K562 (cell line): ENCODE measurements at places on chromosomes 1 and 21. TPM values are rescaled to one million over a fixed set of nuclear protein-coding genes. Genes with fewer than 3 reads are reported as not detected.
A peak's percentile ranks its signal among the peaks of the same experiment; 100 is the strongest.

GRCh38 chr1:39385067-39385988 lies 106.1 kb upstream of the BMP8A start:
- H3K27ac ChIP-seq = peak overlapping the region; percentile 69
- no peak overlapping the region for H3K4me3 ChIP-seq
- DNase-seq = peak; percentile 93
- H3K4me1 ChIP-seq = peaks cover 22% of the 10 kb centered on the region
- H3K27me3 ChIP-seq = no peaks in the 10 kb centered on the region
- peaks cover 63% of the 10 kb centered on the region for H3K36me3 ChIP-seq

AADACL4 gene
- total RNA-seq = not detected in 2 replicates

- H3K36me3 ChIP-seq = no peaks in the 10 kb centered on the region
- DNase-seq = no peak
- H3K4me1 ChIP-seq = peaks cover 13% of the 10 kb centered on the region
- H3K27me3 ChIP-seq = no peaks in the 10 kb centered on the region
- no peak overlapping the region for H3K4me3 ChIP-seq
- no peak overlapping the region for H3K27ac ChIP-seq
Measured at GRCh38 chr1:244962130-244962529, 97.8 kb upstream of the HNRNPU start.

GRCh38 chr1:51875836-51876235 lies 2.7 kb downstream of the NRDC start:
- H3K4me1 ChIP-seq = peaks cover 7% of the 10 kb centered on the region
- no peaks in the 10 kb centered on the region for H3K27me3 ChIP-seq

DNA sequence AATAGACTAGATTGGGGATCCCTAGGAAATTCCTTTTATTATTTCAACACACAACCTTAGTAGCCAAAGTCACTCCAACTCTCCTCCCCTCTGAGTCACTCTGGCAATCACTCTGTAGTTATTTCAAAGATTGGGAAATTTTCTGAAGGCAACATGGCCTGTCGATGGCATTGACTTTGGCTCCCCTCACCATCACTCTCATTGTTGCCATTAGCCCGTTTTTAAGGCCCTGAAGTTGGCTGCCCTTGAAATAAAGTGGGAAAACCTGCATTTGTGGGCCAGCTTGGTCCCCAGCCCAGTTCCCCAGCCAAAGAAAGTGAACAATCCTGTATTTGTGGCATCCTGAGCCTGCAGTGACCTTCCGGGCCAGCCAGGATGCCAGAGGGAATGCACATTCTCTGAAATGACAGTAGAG lies 52.5 kb downstream of the CDC7 start:
- peaks cover 29% of the 10 kb centered on the region for H3K4me1 ChIP-seq
- DNase-seq = no peak
- H3K36me3 ChIP-seq = no peaks in the 10 kb centered on the region
- H3K27me3 ChIP-seq = no peaks in the 10 kb centered on the region

DNA sequence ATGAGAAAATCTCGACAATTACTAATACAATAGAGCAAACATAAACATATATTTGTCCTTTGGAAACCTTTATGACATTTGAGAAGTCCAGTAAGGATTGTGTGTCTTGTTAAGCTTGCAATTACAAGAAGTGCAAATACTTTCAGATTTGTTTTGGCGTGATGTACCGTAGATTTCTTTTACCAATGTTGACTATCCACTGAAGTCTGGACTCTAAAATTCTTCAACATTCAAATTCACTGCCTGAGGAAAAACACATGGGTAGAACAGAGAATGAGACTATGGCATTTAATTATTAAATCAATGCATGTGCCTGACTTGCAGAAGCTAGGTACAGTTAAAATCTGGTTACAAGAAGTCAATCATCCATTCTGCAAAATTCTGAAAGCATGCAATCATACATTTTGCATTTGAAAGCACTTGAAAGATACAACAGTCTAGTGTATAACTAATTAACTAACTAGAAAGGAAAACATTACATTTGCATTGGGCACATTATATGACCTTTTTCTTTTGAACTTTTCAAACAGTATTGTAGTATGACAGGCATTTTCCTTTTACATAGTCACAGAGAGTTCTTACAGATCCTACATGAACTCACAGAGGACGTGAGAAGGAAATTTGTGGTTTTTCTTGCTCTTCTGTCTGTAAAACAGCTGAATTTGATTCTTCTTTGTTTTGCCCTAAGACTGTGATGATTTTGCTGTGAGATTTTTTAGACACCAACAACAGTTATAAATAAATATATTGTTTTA lies 511.1 kb upstream of the ADGRL4 start:
- H3K27me3 ChIP-seq = no peaks in the 10 kb centered on the region
- H3K36me3 ChIP-seq = no peaks in the 10 kb centered on the region
- DNase-seq = no peak
- H3K4me1 ChIP-seq = no peaks in the 10 kb centered on the region

DNA sequence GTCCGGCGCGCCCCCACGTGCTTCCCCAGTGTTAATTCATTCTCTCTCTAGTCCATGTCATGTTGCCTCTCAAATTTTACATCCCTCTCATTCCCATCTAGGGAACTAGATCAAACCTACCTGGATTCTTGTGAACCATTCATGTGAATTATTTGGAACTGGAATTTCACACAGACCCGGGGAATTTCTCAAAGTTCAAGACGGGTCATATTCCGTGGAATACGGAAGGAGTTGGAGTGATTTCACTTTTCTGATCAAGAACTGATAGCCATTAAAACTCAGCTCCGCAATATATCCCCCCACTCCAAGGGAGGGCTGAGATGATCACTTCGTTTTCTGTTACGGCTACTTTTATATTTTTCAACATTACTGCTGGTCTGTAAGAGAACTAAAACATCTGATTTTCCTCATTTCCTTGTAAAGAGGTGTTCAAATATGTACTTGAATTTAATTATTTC lies 1.0 kb upstream of the ENO1 start:
- H3K27me3 ChIP-seq = no peaks in the 10 kb centered on the region
- H3K4me3 ChIP-seq = peak overlapping the region; percentile 82
- H3K4me1 ChIP-seq = peaks cover 26% of the 10 kb centered on the region
- H3K27ac ChIP-seq = peak overlapping the region; percentile 99

- peaks cover 44% of the 10 kb centered on the region for H3K4me1 ChIP-seq
Measured at GRCh38 chr1:16443975-16444770, 3.6 kb downstream of the NECAP2 start.

DNA sequence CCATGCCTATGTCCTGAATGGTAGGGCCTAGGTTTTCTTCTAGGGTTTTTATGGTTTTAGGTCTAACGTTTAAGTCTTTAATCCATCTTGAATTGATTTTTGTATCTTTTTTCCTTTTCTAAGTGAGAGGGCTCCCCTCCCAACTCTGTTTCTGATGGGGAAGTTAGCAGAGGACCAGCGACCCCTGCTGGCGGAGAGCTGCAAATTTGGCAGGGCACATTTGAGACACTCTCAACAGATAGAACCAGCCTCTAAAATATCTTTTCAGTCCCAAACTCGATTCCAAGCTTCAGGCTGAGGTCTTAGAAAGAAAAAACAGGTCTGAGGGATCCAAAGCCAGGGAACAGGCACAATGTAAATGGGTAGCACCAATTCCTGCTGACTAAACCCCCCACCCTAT lies 32.5 kb downstream of the LRRC3 start:
- H3K4me1 ChIP-seq = no peaks in the 10 kb centered on the region; the same call in 2 of the 3 replicates
- no peak overlapping the region for H3K27ac ChIP-seq
- H3K27me3 ChIP-seq = peaks cover 14% of the 10 kb centered on the region; the same call in 2 of the 3 replicates

GRCh38 chr1:23638188-23638619 lies 53.4 kb upstream of the RPL11 start:
- H3K27ac ChIP-seq = no peak overlapping the region
- H3K4me3 ChIP-seq = no peak overlapping the region
- peaks cover 12% of the 10 kb centered on the region; the same call in 2 of the 3 replicates for H3K4me1 ChIP-seq

CELA3A gene
- 5.4 and 5.7 TPM in 2 replicates for total RNA-seq

- peaks cover 76% of the 10 kb centered on the region for H3K4me1 ChIP-seq
- no peak for DNase-seq
- peaks cover 3% of the 10 kb centered on the region; the same call in 1 of the 3 replicates for H3K27me3 ChIP-seq
- H3K27ac ChIP-seq = no peak overlapping the region
- H3K4me3 ChIP-seq = no peak overlapping the region
Measured at GRCh38 chr1:2481885-2482284, 5.8 kb downstream of the PLCH2 start.

- no peak overlapping the region for H3K4me3 ChIP-seq
- no peak for DNase-seq
- no peaks in the 10 kb centered on the region for H3K27me3 ChIP-seq
- H3K27ac ChIP-seq = no peak overlapping the region
- no peaks in the 10 kb centered on the region for H3K36me3 ChIP-seq
Measured at GRCh38 chr1:227541796-227542152, 21.6 kb upstream of the ZNF678 start.

- no peak overlapping the region for H3K4me3 ChIP-seq
- H3K4me1 ChIP-seq = peaks cover 15% of the 10 kb centered on the region
- H3K36me3 ChIP-seq = no peaks in the 10 kb centered on the region
- no peak overlapping the region for H3K27ac ChIP-seq
- H3K27me3 ChIP-seq = peaks cover 13% of the 10 kb centered on the region
- no peak for DNase-seq
Measured at GRCh38 chr21:42499444-42500112, 3.6 kb upstream of the RSPH1 start.

ZNHIT6 gene
- total RNA-seq = 18.4 and 21.1 TPM in 2 replicates

RNF207 gene
- total RNA-seq = 21.7 and 26.6 TPM in 2 replicates

SYNC gene
- total RNA-seq = 0.62 and 0.87 TPM in 2 replicates

GRCh38 chr1:180724055-180724454 lies 92.2 kb downstream of the XPR1 start:
- no peaks in the 10 kb centered on the region for H3K27me3 ChIP-seq
- no peak for DNase-seq
- no peak overlapping the region for H3K27ac ChIP-seq
- no peaks in the 10 kb centered on the region for H3K4me1 ChIP-seq
- no peaks in the 10 kb centered on the region for H3K36me3 ChIP-seq

GRCh38 chr1:221695301-221695700 lies 46.6 kb downstream of the DUSP10 start:
- no peaks in the 10 kb centered on the region for H3K4me1 ChIP-seq
- no peak for DNase-seq
- no peaks in the 10 kb centered on the region for H3K36me3 ChIP-seq
- no peak overlapping the region for H3K4me3 ChIP-seq
- H3K27me3 ChIP-seq = no peaks in the 10 kb centered on the region

DNA sequence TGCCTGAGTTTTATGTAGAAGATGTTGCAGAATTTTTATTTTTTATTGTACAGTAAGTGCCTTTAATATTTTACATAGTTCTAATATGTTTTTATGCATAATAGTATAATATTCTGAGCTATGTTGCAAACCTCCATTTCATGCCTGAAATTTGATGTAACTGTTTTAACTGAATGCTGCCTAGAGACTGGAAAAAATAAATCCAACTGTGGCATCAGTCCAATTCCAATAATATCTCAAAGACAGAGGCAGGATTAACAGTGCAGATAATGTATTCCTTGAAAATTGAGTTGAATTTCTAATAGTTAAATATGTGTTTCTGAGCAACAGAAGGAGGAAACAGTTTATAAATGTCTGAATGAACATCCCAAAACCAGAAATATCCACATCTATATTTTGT lies 61.1 kb upstream of the KIF1B start:
- H3K4me1 ChIP-seq = no peaks in the 10 kb centered on the region
- no peak for DNase-seq
- no peak overlapping the region for H3K4me3 ChIP-seq
- H3K36me3 ChIP-seq = peaks cover 43% of the 10 kb centered on the region
- no peak overlapping the region for H3K27ac ChIP-seq

GRCh38 chr1:46983830-46984586 lies 39.5 kb upstream of the CYP4X1 start:
- no peak overlapping the region for H3K27ac ChIP-seq
- H3K27me3 ChIP-seq = no peaks in the 10 kb centered on the region; the same call in 1 of the 2 replicates
- no peaks in the 10 kb centered on the region for H3K36me3 ChIP-seq
- no peaks in the 10 kb centered on the region for H3K4me1 ChIP-seq

- no peaks in the 10 kb centered on the region for H3K27me3 ChIP-seq
- H3K4me1 ChIP-seq = peaks cover 46% of the 10 kb centered on the region
- peak; percentile 40 for DNase-seq
Measured at GRCh38 chr1:224502459-224503160, 68.0 kb upstream of the WDR26 start.

PRR9 gene
- 0.20 TPM in 1 of 2 replicates, not detected in the other for total RNA-seq

DNA sequence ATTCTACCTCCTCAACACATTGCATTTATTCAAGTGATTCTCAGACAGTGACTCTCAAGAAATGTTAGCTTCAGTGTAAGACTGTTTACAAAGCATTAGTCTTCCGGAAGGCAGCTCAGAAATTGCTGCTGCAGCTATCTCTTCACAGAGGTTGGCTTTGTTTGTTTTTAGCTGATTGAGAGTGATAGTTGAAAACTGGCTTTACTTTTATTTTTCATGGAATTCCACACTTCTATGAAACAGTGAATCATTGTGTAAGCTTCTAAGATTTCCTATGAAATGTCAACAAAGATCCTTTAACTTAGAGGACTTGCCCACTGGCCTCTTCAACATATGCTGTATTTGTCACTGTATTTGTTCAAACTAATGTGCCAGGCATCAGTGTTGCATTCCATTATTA lies 121.3 kb downstream of the TNNI3K start:
- H3K27me3 ChIP-seq = no peaks in the 10 kb centered on the region
- no peak overlapping the region for H3K27ac ChIP-seq
- no peak overlapping the region for H3K4me3 ChIP-seq

DNA sequence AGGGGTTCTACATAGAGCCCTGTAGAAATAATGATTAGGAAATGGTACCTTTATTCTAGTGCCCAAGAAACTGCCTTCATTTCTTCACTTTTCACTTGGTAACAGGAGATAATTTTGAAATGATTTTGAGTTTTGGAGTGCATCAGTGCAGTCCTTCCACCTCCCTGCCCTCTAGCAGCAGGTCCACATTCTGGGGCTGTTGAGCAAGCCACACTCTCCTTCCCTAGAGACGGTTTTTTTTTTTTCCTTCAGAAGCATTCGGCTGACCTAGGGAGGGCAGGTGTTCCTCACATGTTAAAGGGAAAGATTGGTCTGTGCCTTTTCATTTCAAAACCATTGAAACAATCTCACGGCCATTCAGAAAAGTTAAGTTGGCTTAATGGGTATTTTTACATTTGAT lies 39.8 kb downstream of the SLC37A1 start:
- no peak overlapping the region for H3K27ac ChIP-seq
- no peak overlapping the region for H3K4me3 ChIP-seq
- H3K27me3 ChIP-seq = no peaks in the 10 kb centered on the region
- H3K4me1 ChIP-seq = peaks cover 16% of the 10 kb centered on the region
